ENCODE measurements at places on chromosomes 6 and 20.

DNA sequence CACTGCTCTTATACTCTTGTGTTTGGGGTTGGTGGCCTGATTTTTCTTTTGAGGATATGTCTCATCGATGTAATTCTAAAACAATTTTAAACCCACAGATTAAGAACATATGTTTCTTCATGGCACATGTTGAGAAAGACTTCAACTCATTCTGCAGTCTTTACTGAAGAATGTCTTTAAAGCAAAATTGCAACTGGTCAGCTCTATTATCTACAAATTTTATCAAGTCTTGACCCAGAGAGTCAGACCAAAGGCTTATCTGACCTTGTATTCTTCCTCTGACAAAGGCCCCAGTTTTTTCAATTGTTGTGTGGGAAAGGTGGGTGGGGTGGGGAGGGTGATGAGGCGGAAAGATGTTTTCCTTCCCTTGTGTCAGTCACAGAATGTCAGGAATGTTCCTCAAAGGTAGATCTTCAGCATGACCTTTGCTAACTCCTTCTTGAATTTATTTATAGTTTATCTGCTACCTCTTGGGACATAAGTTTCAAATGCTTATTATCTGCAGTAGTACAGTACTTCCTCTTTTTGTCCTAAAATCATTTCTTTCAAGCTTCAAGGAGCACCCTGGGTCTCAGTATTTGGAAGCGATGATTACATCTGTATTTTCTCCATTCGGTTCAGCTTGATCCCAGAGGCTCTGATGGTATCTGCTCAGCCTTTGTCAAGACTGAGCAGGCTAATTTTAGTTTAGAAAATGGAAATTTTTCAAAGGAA is 63.2 kb upstream of the TIAM2 start:
- no peak for DNase-seq

- DNase-seq, result no peak
Observed at GRCh38 chr6:98839781-98840361, 5.5 kb downstream of the POU3F2 start.

DNA sequence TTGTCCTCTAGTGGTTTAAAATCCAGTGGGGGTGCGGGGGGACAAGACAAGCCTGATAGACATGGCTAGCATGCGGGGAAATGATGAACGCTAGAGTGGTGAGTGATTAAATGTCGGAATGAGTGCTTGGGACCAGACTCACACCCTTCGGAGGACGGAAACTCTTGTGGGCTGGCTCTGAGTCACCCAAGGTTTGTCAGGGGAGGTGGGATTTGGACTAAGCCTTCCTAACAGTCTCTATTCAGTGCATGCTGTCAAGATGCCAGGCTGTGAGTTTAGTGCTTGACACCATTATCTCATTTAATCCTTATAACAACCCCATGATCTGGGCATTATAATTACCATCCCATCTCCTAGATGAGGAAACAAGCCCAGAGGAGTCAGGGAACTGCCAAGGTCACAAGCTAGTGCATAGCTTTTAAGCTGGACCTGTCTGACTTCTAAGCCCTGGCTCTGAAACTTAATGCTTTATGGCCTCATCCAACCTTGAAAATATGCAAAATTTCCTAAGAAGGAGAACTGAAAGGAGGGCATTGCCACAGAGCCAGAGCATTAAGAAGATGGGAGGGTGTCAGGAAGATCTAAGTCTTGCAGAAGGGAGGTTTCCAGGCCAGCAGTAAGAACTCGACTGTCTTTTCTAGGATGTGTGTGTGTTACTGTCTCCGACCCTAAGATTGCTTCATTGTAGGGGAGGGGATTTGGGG is 168.7 kb upstream of the LRFN2 start:
- no peak for DNase-seq

DNA sequence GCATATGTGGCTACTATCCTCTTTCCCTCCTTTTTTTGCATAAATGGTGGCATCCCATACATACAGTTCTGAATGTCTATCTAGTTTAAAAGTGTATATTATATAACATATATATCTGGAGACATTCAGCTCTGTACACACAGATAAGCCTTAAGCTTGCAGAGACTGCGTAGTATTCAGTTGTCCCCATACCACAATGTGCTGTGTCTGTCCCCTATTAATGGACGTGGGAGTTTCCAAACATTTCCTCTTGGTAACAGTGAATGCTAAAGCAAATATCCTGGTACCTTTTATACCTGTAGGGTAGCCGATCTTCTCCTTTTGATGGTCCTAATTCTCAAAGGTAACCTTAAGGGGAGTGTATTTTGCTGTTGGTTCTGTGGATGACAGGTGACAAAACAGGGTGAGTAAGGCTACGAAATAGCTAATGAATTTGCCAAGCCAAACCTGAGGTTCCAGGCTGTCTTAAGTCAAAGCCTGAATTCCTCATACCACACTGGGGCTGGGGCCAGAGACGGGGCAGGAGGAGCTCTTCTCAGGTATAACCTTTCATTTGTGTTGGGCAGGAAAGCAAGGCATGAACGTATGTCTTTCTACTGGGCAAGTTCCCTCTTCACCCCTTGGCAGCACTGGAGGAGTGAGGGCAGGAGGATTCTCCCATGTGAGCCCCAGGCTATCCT is 7.8 kb upstream of the C2 start:
- DNase-seq, result no peak

DNA sequence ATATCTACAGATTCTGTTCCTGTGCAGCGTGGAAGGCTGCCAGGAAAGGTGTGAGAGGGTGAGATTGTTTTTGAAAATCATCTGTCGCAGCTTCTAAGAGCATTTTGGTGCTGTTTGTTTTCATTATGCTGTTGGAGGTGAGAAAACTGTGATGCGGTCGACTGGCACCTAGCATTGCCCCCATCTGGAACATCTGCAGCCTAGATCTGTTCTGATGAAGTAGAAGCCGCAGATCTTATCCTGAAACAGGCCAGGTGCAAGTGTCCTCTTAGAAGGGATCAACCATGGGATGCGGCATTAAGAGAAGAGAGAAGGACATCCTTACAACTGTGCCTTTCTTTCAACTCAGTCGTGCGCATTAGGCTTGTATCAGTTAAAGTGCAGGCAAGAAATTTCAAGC is 167.3 kb downstream of the CDH26 start:
- no peak for DNase-seq

GRCh38 chr20:54407459-54407858 is 67.9 kb upstream of the DOK5 start:
- no peak for DNase-seq

DNA sequence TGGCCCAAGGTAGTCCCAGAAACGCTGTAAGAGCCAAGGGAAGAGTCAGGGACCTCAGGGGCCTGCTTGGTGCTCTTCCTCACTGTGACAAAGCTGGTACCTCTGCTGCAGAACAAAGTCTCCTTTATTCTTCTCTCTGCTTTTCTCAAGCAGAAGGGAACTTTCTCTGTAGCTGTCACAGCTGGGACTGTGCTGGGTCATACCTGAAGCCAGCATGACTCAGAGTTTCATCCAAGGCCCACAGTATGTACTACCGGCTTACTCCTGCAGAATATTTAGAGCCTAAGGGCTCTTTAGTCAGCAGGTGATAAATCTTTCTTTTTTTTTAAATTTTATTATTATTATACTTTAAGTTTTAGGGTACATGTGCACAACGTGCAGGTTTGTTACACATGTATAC is 183.2 kb downstream of the TINAG start:
- DNase-seq, result no peak

GRCh38 chr6:31575335-31575901 is at the start of gene TNF:
TSS of gene TNF (plus strand) at chr6:31575565. CDS start at chr6:31575742, 177 bp downstream.
- DNase-seq, result peak; percentile 69

- DNase-seq, result no peak
Observed at GRCh38 chr6:52550014-52550575, 26.8 kb downstream of the TRAM2 start.

DNA sequence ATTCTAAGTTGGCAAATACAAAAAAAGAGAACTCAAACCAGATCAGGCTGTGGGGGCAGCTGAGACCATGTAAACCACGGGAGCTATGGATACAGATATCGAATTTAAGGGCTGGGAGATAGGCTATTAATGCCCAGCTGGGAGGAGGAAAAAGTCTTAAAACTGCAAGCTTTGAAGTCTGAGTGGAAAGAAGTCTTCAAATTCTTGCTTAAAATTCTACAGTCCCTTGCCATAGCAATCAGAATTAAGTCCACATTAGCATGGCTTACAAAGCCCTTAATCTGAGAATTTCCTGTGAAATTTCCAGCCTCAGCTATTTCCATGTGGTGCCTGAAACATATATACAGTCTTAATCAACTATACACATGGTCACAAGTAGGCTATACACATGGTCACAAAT is 465.0 kb upstream of the HSF2 start:
- no peak for DNase-seq

GRCh38 chr6:136676075-136676474 is 116.2 kb downstream of the MAP3K5 start:
- no peak for DNase-seq

DNA sequence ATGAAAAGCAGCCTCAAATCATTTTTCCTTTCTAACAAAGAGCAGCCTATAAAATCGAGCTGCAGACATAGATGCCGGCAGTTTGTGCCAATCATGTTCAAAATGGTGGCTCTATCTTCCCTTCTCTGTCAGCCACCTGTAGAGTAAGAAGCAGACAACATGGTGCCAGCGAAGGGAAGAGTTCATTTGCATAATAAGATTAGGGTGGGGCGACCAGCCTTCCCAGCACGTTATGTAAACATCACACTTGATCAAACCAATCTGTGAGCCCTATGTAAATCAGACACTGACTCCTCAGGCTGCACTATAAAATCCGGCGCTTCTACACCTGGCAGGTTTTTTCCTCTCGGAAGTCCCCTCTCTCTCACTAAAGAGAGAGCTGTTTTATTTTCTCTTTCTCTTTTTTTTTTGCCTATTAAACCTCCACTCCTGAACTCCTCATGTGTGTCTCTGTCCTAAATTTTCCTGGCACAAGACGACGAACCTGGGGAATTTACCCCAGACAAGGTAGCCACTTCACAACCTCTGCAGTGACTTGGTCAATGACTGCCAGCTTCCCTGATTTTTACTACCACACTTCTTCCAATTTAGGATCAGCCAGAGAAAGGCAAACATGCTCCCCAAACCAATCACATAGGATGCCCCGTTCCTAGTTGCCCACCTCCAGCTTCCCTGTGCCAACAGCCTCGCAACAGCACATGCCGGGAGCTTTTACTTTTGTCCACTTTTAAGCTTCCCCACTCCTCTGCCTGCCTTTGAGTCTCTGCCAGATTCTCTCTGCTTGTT is 12.9 kb downstream of the TPMT start:
- DNase-seq, result no peak

DNA sequence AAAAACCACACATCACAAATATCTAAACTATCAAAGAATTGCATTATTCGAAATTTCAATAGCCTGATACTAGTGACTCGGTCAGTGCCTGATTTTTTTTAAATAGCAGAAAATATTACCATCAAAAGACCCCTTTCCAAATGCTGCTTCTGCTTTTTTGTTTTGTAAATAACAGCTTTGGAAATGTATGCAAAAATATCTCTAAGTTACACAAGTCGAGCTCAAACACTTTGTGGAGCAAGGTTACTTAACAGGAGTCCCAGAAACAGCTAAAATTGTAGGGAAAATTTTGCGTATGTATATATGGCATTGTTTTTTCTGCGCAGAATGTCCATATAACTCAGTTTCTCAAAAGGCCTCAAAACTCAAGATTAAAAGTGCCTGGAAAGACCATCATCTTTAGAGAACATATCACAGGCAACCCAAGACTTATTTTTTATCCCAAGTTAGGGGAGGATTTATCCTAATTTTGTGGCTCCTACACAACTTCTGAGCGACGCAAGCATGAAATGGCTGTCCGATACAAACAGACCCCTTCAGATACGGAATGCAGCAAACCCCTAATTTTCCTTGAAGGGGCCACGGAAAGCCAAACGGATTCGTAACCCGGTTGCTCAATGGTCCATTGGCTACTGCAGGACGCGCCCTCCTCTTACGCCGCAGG is 1.3 kb downstream of the CEP85L start:
- no peak for DNase-seq

GRCh38 chr6:21489826-21490225 is 103.7 kb upstream of the SOX4 start:
- no peak for DNase-seq

- DNase-seq, result no peak
Observed at GRCh38 chr20:24632581-24632980, 163.2 kb downstream of the SYNDIG1 start.

DNA sequence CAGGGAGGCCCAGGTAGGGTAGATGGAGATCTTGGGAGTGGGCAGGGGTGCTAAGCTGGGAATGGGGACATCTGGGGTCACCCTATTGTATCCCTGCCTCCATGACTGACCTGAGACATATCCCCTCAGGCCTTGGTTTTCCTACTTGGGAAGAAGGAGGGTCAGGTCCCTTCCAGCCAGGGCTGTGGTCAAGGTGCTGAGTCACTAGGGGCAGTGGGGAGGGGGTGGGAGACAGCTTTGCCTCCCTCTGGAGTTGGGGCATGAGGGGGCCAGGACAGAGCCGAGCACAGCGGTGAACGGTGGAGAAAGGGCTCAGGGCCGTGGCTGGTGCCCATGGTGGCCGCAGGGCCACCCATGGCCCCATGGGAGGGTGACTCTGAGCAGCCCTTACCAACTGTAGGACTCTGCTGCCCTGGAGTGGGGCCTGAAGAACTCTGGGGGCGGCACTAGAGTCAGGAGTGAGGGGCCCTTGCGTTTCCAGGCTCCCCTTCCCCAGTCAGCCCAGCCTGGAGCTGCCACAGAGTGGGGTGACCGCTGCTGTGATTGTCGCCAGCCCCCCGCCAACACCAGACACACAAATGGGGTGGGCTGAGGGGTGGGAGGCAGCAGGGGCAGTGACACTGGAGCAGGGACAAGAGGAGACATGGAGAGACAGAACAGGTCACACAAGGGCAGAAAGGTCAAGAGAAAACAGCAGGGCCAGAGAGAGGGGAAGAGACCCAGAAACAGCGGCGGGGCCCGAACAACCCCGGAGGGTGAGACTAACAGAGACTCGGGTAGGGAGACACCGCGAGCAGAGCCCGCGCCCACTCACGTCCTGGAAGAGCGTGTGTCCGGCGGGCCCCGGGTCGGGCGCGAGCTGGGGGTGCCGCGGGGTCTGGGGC is 576 bp downstream of the NECAB3 start:
- no peak for DNase-seq

DNA sequence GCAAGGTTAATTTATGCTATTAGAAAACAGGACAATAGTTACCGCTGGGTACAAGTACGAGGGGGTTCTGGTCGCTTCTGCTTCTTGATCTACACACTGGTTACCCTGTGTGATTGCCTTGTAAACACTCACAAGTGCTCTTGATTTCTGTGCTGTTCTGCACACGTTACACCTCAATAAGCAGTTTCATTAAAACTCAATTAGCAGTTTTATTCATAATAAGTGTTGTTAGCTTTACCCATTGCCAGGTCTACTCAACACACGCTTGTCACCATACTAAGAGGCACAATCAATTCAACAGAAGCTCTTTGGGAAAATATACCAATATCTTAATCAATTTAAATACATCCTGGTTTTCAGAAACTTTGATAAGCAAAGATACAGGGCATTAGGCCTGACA is 20.4 kb downstream of the BMP7 start:
- DNase-seq, result no peak

GRCh38 chr6:30450548-30450908 is 38.8 kb upstream of the HLA-E start:
- no peak for DNase-seq

GRCh38 chr6:35082733-35083403 is 58.3 kb downstream of the TCP11 start:
- no peak for DNase-seq
